ENCODE measurements at places on chromosomes 2 and 18.

DNA sequence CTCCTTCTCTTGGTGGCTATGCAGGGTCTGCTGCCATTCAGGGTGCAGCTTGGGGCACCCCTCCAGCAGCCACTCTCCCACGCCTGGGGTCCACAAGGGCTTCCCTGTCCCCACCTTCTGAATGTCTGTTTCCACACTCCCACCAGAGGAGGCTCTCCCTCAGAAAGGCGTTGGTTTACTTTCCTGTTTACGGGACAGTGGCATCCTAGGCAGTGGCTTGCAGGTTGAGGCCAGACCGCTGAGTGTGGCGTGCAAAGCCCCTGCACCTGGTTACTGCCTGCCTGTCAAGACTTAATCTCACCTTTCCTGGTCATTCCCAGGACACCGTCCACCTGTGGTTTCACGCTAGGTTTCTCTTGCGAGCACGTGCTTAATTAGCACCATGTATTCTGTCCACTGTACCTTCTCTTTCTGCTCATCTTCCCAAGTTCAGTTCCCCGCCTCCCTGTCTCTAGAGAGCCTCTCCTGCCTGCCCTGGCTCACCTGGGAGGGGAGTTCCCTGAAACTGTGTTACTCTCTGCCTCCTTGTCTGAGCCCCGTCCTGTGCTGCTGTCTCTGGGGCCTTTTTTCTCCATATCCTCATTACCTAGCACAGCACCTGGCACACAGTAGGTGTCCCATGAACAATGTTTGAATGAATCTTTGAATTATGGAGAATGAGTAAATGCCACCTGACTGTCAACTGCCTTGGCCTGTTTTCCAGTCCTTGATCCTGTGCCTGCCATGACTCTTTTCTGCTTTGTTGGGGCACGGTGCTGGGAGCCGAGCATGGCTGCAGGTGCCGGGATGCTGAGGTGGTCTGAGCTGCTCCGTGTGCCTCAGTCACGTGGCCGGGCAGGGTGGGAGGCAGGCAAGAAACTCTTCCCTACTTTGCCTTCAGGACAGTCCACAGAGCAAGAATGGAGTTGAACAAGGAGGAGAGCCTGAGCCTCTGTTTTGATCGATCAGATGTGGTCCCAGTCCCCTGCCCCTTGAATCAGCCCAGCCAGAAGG, 56.4 kb downstream of the ARHGEF4 start:
- no peak for DNase-seq

DNA sequence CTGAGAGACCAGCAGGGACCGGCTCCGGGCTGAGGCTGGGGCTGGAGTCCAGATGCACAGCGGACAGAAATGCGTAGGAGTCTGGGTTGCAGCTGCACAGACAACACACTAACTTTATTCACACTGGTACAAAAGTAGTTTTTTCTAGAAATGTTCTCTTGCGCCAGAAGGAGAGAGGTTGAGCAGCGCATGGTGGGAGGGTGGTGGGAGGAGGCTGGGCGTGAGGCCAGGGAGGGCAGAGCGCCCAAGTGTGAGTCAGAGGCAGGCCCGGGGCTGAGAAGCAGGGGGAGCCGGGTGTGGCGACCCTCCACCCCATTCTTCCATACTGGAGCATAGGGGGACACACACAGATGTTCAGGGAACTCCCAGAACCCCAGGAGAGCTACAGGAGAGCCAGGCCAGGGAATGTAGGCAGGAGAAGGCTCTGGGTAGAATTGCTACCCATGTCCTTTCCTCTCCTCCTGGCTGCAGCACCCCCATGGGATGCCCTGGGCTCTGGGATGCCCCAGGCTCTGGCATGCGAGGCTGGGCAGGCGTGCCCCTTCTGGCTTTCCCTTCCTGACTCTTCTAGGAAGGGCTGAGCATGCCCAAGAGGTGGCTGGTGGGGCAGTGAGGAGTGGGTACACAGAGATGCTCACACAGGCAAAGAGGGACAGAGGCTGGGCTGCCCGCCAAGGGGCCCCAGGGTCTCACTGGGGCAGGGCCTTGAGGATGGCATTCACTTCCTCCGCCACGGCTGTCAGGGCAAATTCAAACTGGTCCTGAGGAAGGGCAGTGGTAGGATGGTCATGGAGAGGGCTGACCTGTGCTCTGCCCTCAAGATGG, 10.6 kb downstream of the DNAJB2 start:
- peak; percentile 78 for DNase-seq

GRCh38 chr2:36287363-36288275, 68.0 kb upstream of the CRIM1 start:
- DNase-seq, result no peak

DNA sequence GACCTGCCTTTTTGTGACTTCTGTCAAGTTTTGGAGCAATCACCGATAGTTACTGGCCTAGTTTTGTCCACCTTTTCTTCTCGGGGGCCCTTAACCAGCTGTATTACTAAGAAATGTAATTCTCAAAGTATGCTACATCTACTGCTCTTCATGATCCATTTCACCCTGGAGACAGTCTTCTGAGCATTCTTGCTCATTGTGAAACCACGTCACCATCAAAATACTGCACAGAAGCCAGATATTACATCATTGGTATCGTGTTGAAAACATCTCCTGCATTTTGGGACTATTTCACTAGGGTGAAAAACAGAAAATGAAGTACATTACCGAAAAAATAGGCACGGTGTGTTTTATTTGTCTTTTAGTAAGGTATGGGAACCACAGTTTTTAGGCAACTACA, 11.7 kb downstream of the LYPD6B start:
- DNase-seq, result peak; percentile 77

DNA sequence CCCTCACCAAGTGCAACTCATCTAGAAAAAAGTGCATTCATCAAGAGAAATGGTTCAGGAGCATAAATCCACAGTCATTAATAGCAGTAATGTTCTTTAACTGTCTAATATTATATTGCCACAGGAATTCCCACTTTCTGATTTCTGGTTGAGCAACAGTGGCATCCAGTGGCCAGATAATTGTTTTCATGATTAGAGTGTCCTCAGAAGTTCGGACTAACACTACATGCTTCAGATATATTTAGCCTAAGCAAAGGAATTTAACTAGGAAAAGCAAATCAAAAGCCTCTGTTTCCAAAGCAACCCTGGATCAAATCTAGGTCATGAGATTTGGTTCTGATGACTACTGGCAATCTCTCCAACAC, 9.8 kb upstream of the ERBB4 start:
- peak; percentile 40 for DNase-seq

- DNase-seq, result no peak
Measured at GRCh38 chr2:36967236-36967876, 1.0 kb upstream of the STRN start.

Data from stromal cell of bone marrow (primary cell).